CD4-positive, alpha-beta T cell treated with Interleukin-15 for 4 hours (primary cell): ENCODE measurements at places on chromosomes 3 and 15.

DNA sequence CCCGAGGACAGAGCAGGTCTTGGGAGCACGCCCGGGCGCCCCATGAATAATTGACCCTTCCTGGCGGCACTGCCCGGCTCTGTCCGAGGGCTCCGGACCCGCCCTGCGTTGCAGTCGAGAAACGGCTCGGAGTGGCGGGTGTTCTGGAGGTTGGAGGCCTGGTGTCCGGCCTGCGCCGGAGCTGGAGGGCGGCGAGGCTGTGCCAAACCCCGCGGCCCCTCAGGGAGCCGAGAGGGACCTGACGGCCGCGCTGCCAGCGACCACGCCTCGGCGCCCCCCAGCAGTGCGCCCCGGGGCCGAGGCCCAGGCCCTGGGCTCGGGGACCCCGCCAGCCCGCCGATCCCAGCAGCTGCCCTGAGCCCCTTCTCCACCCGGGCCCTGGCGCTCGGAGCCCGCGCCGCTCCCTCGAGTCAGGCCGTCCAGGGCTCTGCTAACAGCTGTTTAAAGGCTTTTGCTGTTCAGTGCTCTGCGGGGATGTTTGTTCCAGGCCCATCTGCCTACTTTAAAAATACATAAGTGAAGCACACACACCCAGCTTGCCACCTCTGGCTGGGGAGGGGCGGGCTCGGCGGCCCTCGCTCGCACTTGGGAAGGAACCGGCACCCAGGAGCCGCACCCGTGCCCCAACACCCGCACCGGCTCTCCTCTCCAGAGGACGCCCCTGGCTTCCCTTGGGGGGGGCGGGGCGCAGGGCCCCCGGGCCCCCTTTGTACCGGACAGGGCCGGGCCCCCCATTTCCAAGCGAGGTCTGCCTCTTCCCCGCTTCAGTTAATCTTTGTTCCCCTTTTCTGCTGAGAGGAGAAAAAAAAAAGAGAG is 730 bp upstream of the ZNF710 start:
- no peak for DNase-seq

- no peak for DNase-seq
Measured at GRCh38 chr3:104437131-104437750, 929.5 kb upstream of the ALCAM start.

DNA sequence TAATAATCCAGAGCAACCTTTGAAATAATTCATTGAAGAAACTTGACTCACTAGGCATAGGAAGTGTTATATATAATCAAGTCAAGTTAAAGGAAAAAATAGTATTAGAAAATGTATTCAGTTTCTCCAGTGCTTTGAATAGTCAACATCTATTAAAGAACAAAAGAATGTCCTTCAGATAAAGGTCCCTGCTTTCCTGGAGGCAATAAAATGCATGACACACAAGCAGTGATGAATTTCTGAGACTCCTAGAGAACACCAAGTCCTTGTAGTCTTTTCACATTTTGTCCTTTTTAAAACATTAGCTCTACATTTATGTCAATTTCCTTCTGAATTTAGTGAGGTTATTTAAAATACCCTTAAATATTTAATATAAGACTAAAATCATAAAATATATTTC is 695.5 kb downstream of the EPHA3 start:
- DNase-seq: no peak

- no peak for DNase-seq
Measured at GRCh38 chr15:58447271-58448010, 15.7 kb downstream of the LIPC start.

DNA sequence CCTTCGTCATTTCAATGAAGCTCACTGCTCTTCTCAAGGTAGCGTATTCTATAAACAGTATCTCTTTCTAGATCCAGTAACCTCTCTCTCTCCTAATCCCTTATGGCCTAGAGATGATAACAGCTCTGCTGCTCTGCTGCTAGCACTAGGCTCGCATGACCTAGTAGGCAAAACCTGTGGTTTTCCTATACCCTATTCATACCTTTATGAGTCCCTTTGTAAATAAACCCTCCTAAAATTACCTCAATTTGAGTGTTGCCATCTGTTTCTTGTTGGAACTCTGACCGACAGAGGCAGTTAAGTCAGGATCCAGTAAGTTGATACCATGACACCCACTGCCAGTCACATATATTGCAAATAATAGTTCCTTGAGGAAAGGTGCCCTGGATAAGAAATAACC is 7.3 kb downstream of the CCDC14 start:
- DNase-seq: no peak

DNA sequence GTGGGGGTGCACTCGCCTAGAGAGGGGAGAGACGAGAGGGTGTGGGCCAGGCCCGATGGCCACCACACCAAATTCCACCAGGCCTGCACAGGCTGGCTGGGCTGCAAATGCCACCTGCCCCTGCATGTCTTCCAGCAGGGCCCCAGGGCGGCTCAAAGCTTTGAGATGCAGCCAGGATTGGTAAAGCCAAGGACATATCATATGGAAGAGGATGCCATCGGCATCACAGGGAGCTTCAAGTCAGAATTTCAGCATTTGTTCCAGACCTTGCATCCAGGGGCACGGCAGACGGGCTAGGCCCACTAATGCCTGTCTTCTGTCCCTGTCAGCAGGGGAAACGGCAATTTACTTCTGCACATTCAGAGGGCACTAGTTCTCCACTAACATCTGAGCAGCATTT is 97.8 kb downstream of the NUP210 start:
- no peak for DNase-seq

- no peak for DNase-seq
Measured at GRCh38 chr3:103966749-103967148, 1400.0 kb upstream of the ALCAM start.

DNA sequence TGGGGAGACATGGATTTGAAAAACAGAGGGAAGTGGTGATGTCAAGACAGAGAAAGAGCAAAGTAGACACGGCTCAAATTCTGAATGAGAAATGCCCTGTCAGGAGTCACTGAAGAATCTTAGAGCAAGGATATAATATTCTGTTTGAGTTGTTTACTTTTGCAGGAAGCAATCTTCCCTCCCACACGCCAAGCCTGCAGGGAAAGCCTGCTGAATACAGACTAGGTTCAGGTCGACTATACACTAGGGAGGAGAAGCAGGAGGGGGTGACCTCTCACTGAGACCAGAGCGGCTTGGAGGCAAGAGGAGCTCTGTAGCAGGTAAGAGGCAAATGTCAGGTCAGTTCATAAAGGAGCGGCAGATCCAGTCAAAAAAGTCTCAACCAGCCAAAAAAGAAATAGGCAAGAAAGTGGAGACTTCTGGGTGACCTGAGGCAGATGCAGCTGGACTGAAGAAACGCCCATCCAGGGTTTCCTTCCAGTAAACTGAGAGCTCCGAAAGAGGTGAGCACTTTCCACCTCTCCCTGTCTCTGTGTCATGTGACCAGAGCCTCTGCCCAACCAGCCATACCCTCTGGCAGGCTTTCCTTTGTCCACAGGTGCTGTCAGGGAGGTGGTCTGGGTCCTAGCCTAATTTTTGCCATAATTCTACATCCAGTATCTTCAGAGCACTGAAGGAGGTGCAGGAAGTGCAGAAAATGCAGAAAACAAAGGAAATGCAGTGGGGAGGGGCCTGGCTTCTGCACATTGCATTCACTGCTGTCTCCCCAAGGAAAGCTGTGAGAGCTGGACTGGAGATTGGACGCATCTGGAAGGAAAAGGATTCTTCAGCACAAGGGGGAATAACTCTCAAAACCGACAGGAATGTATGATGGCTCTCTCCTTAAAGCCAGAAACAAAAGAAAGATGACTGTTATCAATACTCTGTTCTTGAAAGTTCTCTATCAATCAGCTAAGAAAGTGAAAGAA is 37.8 kb upstream of the CTXND1 start:
- no peak for DNase-seq

GRCh38 chr3:63095-63765 is 133.3 kb upstream of the CHL1 start:
- DNase-seq: no peak

GRCh38 chr15:90432253-90432652 is 44.2 kb downstream of the IQGAP1 start:
- DNase-seq: no peak

DNA sequence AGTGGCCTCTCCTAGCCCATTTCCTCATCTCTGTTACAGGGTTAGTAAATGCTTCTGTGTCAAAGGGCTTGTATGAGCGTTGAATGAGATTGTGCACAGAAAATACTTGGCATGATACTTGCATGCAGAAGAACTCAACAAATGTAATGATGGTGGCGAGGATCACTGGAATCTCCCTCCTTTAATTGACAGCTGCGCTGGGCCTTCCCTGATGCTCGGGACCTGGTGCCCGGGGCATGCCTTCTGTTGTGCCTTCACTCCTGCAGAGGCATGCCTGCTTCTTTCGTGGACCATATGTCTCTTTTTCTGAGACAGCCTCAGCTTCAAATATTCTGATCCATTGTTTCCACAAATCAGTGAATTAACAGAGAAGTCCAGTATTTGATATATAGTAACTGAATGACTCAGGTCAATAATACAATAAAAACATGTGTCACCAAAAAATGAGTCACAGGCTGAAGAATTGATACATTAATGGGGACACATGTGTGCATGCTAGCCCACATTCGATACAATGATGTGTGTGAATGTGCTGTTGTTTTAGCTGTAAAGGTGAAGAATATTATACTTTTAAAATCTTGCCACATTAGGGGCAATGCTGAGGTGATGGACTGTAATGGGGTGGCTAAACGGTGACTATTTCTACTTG is 243.3 kb upstream of the TBL1XR1 start:
- no peak for DNase-seq

GRCh38 chr3:50258029-50258680 is 10.8 kb upstream of the SEMA3B start:
- DNase-seq: no peak

DNA sequence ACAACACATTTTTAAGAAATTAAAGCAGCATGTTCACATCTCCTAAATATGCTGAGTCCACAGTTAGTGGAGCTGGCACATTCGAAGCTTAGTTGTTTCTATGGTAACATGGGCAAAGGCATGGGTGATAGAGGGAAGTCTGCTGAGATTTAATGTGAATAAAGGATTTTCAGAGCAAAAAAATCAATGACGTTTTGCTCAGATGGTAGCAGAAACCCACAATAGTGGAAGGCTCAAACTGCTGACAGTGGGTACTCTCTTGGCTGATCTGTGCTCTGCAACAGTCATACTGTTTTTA is 795.1 kb upstream of the ARPP21 start:
- no peak for DNase-seq

DNA sequence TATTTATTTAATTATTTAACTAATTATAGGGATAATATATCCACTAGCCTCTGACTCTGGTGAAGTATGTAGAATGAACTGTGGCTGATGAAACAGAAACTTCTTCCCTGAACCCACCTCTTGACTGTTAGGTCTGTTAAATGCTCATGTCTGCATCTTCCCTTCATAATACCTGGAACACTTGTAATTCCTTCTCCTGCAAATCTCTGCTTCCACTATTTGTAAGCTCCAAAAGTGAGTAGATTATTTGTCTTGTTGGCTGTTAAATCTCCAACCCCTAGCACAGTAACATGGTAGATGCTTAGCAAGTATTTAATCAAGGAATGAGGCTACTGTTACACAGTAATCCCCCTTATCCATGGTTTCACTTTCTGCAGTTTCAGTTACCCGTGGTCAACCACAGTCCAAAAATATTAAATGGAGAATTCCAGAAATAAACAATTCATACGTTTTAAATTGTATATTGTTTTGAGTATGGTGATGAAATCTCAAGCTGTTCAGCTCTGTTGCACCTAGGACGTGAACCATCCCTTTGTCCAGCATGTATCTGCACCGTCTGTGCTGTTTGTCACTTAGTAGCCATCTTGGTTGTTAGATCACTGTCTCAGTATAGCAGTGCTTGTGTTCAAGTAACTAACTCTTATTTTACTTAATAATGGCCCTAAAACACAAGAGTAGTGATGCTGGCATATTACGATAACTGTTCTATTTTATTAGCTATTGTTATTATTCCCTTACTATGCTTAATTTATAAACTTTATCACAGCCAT is 5.7 kb downstream of the TTBK2 start:
- no peak for DNase-seq
